Activated naive CD4-positive, alpha-beta T cell treated with anti-CD3 and anti-CD28 coated beads, Interleukin-2, amount 50 U/mL, for 16 hours (primary cell): ENCODE measurements at places on chromosomes 16 and 17.
A peak's percentile ranks its signal among the peaks of the same experiment; 100 is the strongest.

DNA sequence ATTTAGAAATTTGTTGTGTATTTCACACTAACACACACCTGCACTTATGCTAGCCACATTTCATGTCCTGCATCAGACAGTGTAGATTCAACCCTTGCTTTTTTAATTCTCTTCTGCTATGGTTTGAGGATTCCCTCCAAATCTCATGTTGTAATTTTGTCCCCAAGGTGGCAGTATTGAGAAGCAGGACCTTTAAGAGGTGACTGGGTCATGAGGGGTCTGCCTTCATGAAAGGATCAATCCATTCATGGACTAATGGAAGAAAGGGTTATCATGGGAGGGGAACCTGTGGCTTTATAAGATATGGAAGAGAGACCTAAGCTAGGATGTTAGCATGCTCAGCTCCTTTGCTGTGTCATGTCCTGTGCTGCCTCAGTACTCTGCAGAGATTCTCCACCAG lies 1032.2 kb downstream of the CDH11 start:
- no peak for DNase-seq

DNA sequence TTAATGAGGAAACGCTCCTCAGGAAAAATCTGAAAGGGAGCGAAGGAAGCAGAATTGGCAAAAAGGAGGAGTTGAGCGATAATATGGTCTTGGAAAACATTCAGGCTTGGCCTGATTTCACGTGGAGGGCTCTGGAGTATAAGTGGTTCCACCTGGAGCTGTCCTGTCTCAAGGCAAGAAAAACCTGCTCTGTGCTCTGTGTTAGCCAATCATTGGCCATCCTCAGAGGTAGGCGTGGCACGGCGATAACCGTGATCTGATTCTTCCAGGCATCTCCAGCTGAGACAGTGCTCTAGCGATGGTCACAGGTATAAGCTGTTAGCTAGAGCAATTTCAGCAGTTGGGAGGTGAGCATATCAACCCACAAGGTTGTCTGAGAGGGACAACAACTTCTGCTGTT lies 450.5 kb upstream of the MAF start:
- no peak for DNase-seq

- no peak for DNase-seq
Measured at GRCh38 chr17:17959520-17960361, 12.5 kb downstream of the TOM1L2 start.

DNA sequence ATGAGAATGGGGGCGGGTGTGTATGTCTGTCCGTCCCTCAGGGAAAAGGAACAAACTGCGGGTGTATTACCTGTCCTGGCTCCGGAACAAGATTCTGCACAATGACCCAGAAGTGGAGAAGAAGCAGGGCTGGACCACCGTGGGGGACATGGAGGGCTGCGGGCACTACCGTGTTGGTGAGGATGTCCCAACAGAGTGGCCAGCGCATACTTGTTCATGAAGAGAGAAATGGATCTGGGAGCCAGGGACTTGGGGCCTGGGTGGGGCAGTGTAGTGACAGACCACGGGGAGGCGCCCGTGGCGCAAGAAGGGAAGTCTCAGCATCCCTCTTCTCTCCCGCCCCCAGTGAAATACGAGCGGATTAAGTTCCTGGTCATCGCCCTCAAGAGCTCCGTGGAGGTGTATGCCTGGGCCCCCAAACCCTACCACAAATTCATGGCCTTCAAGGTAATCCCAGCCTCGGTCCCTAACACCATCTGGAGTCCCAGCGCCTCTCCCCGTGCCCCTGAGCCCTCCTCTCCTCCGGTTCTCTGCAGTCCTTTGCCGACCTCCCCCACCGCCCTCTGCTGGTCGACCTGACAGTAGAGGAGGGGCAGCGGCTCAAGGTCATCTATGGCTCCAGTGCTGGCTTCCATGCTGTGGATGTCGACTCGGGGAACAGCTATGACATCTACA lies 3.5 kb upstream of the C17orf107 start:
- DNase-seq, result no peak

GRCh38 chr17:14672830-14673229 lies 371.9 kb downstream of the HS3ST3B1 start:
- DNase-seq, result no peak

DNA sequence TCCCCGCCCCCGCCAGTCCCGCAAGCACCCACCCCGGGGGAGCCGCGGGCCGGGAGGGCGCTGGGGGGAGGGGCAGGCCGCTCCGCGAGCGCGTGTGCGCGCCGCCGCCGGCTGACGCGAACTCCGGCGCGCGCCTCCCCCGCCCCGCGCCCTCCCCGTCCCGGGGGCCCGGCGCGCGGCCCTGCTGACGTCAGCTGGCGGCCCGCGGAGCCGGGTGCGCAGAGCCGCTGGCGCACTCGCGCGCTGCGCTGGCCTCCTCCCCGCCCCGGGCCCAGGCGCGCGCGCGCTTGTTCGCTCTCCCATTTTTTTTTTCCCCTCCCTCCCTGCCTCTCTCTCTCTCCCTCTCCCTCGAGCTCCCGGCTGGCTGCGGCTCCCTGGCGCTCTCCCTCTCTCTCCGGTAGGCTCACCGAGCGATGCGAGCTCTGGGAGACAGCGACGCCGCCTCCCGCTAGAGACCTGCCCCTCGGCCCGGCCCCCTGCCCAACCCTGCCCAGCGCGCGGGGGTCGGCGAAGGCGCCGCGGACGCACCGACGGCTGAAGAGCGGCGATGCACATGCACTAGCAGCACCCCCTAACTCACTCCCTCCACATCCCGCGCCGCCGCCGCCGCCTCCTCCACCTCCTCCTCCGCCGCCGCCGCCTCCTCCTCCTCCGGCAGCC lies at the start of gene GNAO1:
Gene GNAO1, plus strand, starts transcription at position 334 of the 660 bp plus-strand sequence. CDS start 747 bp downstream, outside the sequence.
- DNase-seq, result peak; percentile 53

GRCh38 chr17:2175294-2175628 lies 120.4 kb downstream of the HIC1 start:
- no peak for DNase-seq

DNA sequence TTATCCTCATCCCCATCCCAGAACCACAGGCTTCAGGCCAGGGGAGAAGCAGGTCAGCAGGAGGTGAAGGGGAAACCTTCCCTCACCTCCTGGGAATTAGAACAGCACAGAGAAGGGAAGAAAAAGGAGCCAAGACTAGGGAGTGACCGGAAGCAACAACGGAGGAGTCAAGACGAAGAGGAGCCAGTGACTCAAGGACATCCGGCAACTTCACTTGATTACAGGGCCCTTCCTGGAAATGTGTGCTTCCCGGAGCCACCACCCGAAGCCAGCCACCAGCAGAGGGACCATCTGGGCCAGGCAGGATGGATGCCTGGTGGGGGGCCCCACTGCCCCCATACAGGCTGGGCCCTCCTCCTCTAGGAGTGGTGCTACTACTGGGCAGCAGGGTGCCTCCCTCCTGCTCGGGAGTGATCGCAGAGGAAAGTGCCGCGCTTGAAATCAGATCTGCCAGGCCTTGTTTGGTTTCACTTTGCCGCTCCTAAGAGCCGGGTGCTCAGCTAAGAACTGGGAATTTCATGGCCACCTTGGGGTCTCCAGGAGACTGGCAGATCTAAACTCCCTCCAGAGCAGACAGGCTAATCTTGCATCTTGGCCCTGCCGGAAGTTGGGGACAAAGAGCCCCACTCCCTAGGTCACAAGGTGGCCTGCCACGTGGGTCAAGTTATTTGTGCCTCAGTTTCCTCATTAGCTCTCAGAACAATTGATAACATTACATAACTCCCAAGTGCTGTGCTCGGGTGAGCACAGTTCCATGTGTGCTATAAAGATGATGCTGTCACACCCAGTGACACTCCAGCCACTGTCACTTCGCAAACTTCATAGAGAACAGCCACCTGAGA lies 6.6 kb downstream of the CDC42EP4 start:
- DNase-seq, result no peak

DNA sequence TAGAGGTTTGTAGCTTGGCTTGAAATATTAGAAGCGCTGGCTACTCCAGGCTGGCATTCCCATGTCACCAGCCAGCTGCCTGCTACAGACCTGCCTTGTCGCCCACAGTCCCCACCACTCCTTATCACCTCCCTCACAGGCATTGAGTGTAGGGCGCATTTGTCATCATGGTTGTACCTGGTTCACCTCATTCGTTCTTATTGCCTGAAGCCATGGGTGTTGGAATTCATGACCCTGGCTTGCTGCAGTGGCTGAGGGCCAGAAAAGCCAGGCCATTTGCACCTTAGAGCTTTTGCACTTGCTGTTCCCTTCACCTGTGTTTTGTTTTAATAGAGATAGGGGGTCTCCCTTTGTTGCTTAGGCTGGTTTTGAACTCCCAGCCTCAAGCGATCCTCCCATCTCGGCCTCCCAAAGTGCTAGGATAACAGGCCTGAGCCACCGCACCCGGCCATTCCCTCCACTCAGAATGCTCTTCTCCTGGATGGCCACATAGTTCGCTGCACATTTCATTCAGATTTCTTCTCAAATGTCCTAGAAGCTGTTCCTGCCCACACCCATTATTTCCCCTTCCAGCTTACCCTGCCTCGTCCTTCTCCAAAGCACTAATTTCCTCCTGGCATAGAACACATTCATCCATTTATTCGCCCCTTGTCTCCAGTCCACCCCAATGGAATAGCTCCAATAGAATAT lies 97.6 kb downstream of the C16orf78 start:
- no peak for DNase-seq

DNA sequence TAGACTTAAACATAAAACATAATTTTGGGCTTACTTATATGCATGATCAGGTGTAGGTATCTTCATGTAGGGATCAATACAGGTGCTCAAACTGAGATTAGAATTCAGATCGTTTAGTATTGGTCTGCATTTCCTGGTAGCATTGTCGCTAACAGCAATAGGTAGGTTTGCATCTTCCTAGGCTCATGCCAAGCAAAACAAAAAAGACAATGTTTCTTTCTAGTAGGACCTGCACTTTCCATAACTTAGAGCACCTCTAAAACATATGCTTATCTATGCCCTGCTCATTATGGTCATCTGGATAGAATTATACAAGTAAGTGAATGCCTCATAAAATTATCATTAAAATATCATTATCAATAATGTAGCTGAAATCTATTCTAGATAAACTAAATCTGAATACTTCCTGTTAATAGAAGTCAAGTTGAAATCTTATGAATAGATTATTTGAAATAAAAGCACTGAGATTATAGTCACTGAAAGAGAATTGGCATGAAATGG lies 26.7 kb downstream of the PCTP start:
- no peak for DNase-seq

GRCh38 chr16:83418565-83418964 lies 389.2 kb upstream of the HSBP1 start:
- DNase-seq, result no peak

GRCh38 chr17:32152130-32152529 lies 9.8 kb downstream of the RHOT1 start:
- no peak for DNase-seq

DNA sequence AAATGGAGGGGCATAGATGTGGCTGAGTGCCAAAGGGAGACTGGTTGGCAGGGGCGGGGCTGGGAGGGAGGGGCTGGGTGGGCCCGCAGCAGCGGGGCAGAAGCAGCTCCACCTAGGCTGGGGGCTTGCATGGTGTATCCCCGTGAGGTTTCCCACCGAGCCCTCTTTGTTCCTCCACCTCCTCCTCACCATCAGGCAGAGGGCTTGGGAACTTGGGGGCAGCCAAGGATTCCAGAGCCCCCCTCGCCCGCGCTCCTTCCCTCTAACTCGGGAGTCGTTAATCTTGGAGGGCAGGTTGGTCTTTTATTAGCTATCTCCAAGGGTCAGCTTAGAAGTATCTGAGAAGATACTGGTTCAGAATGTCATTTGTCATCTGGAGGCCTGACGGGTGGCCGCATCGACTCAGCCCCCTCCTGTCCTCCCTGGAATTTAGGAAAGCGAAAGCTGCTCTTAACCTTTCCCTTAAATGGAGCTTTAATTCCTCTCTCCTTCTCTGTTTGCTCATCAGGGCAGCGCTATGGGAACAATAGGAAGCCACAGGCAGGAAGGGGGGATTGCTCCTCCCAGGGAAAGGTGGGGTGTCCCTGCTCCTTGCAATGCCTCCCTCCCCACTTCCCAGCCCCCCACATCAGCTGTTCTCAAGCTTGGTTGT lies 274.3 kb upstream of the XYLT1 start:
- no peak for DNase-seq

DNA sequence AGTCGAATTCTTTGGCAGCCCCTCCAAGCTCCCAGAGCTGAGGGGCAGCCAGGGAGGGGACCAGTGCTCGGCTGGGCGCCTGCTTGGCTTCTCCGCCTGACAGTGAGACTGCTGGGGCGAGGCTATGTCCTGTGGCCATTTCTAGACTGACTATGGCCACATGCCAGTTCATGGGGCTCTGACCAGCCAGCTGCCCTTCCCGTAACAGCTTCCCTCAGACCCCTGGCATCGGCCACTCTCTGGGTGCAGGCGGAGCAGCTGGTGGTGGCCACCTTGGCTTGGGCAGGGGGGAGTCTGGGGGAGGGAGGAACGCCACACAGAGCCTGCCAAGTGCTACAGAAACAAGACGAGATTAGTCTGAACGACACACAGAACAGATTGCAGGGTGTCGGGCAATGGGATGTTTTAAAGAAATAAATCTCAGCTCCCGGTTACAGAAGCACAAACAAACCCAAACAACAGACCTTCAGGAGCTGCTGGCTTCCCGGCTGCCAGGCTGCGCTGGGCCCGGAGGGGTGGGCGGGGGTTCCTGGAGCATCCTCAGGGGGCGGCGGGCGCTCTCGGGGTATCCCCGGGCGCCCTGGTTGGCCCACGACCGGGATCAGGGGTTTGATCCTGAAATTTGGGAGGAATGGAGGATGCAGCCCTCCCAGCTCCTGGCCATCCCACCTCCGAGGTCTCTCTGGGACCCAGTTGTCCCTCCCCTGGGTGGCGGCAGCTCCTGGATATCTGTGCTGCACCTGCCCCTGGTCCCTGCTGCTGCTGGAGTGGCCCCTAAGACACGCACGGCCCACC lies 34.5 kb downstream of the TBC1D16 start:
- no peak for DNase-seq

GRCh38 chr16:77657016-77657415 lies 65.3 kb upstream of the NUDT7 start:
- no peak for DNase-seq

- DNase-seq, result peak; percentile 67
Measured at GRCh38 chr17:59842901-59843652, 49.7 kb downstream of the TUBD1 start.

- DNase-seq, result peak; percentile 63
Measured at GRCh38 chr16:12081048-12081404, 104.5 kb downstream of the SNX29 start.

DNA sequence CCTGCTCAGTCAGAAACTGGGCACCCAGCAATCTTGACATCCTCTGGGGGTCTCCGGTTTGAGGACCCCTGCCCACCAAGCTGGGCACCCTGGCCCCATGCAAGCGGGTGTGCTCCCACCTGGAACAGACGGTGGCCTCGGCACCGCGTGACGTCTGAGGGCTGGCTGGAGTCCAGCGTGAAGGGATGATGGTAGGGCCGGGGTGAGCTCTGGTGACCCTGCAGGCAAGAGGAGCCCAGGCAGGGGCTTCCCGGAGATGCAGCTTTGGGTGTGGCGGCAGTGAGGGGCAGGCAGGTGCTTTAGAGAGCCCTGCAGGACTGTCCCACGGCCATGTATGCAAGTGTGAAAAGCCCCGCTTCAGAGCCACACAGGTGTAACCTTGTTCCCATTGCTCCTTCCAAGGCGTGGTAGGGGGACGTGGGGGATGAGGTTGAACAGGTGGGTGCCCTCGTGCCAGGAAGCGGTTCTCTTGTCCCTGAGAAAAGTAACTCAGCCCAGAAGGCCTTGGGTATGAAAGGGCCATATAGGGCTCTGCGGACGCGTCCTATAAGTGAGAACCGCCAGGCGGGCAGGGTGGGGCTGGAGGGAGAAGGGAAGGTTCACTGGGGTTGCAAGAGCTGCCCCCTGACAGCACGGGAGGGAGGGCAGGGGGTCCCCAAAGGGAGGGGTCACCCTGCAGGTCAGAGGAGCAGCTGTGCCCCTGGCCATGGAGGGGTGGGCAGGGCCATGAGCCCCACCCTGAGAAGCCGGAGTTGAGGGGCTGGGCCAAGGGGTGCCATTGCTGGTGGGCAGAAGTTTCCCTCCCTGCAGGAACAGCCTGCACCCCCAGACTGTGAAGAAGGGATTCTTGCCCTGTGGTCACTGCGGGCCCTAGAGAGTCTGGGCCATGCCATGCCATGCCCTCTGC lies 9.2 kb downstream of the RGS11 start:
- no peak for DNase-seq
